ENCODE measurements at places on chromosomes 4 and X.
A peak's percentile ranks its signal among the peaks of the same experiment; 100 is the strongest.

DNA sequence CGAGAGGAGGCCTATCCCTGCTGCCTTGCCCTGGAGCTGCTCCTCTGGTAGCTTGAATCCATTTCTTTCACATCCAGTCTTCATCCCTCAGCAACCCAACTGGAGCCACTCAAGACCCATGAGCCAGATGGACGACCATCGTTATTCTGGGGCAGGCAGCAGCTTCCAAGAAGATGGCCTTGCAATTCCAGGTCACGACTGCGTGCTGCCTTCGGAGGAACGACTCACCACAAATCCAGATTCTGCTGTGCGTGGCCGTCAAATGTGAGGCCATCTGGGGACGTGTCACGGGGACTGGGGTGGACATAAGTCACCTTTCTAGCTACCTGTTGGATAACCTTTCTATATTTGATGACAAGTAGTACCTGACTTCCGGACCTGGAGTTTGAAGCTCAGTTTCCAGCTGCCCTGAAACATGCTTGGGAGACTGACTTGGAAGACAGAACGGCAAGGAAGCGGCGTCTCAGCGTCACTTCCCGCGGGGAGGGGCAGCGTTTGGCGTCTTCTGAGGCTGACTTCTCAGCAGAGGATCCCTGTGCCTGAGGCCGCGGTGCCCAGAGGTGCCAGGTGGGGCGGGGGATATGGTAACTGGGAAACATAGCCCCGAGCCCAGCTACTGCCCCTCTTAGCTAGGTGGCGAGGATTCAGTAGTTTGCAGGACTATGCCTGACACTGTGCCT lies 11.7 kb upstream of the TMEM271 start:
- DNase-seq: no peak

DNA sequence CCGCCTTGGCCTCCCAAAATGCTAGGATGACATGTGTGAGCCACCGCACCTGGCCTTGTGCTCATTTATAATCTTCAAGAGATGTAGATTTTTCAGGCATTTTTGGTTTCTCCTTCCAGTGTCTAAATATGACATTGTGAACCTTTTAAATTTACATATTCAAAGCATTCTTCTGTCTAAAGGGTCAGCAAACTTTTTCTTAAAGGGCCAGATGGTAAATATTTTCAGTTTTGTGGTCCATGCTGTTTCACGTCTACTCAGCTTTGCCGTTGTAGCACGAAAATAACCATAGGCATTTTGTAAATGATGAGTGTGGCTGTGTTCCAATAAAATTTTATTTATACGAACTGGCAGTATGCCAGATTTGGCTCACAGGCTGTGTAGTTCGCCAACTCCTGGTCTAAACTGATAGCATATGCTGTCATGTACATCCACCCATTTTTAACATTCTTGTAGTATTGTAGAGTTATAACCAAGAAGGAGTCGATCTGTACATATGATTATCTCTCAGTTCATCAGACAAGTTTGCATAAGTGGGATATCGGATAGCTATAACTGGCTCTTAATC lies 12.7 kb upstream of the GCNA start:
- no peak for DNase-seq

DNA sequence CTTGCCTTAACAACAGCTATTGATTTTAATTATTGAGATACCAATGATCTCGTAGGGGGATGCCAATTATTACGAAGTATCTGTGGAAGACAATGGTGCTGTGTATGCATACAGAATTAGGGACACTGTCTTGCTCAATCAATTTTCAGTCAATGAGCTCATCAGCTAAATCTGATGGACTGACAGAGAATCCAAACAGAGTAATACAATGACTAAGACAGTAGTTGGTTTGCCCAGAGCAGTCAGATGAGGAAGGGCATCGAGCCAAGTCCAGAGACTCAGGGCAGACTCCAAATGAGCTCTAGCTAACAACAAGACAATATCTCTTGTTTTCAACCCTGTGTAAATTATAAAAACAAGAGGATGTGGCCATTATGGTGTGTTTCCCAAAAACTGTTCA lies 14.7 kb upstream of the GSX2 start:
- DNase-seq: no peak

DNA sequence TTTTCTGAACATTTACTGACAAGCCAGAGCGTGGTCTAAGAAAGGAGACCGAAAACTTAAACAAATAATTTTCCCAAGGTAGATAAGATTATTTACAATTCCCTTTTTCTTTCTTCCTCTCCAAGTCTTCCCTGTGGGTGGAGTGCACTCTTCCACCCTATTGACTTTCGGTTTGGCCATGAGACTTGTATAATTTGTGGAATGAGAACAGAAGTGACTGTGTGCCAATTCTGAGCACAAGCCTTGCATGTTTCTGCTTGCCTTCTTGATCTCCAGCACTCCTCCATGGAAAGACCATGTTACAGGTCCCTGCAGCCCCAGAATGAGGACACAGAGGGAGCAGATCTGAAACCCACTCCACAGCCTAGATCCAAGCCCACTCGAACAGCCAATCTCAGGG lies 150.0 kb upstream of the HPGD start:
- no peak for DNase-seq

- DNase-seq: peak; percentile 0
These were observed 850.9 kb downstream of the FAM133A start for GRCh38 chrX:94524867-94525266.

DNA sequence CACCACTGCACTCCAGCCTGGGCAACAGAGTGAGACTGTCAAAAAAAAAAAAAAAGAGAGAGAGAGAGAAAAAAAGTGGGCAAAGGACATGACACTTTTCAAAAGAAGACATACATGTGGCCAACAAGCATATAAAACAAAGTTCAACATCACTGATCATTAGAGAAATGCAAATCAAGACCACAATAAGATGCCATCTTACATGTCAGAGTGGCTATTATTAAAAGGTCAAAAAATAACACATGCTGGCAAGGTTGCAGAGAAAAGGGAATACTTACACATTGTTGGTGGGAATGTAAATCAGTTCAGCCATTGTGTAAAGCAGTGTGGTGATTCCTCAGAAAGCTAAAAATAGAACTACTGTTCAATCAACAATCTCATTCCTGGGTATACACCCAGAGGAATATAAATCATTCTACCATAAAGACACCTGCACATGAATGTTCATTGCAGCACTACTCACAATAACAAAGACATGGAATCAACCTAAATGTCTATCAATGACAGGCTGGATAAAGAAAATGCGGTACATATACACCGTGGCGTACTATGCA lies 94.9 kb upstream of the TRIM2 start:
- DNase-seq: no peak

GRCh38 chr4:148445071-148445859 lies 3.1 kb upstream of the NR3C2 start:
- DNase-seq: peak; percentile 61

- DNase-seq: no peak
These were observed 2.6 kb upstream of the DTHD1 start for GRCh38 chr4:36278789-36279188.

- no peak for DNase-seq
These were observed 11.1 kb downstream of the UBE2NL start for GRCh38 chrX:143894938-143895337.

DNA sequence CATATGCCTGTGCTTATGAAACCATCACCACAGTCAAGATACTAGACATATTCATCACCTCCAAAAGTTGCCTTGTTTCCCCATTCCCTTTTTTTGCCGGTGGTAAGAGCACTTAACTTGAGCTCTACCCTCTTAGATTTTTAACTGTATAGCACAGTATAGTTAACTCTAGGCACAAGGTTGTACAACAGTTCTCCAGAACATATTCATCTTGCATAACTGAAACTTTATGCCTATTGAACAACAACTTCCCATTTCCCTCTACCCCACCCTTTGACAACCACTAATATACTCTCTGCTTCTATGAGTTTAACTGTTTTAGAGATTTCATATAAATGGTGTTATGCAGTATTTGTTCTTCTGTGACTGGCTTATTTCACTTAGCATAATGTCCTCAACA lies 119.3 kb downstream of the ASB9 start:
- DNase-seq: no peak

- peak; percentile 4 for DNase-seq
These were observed 224.7 kb upstream of the PPP1R2C start for GRCh38 chrX:43002526-43003203.

DNA sequence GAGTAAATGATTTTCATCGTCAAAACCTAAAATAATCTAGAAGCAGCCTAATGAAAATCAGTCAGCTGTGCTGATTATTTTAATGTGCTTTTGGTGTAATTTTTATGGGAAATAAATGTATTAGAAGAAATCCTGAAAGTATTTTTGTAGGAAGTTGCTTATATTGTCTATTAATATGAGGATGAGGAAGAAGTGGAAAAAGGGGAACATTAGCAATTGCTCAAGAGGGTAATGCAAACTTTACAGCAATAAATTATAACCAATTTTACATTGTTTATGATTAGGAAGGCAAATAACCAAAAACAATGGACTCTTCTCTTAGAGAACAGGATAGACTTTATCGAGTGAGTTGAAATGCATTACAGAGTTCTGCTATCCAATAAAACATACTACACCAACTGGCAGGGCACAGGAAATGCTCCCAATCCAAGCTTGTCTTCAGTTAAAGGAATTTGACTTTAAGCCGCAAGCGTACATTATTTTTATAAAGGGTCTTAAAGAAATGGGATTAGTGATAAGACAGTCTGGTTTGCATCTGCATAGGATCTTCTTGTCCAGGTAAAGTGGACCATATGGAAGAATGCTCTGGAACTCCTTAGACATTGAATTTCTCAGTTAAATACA lies 374.8 kb downstream of the PDGFC start:
- DNase-seq: no peak

DNA sequence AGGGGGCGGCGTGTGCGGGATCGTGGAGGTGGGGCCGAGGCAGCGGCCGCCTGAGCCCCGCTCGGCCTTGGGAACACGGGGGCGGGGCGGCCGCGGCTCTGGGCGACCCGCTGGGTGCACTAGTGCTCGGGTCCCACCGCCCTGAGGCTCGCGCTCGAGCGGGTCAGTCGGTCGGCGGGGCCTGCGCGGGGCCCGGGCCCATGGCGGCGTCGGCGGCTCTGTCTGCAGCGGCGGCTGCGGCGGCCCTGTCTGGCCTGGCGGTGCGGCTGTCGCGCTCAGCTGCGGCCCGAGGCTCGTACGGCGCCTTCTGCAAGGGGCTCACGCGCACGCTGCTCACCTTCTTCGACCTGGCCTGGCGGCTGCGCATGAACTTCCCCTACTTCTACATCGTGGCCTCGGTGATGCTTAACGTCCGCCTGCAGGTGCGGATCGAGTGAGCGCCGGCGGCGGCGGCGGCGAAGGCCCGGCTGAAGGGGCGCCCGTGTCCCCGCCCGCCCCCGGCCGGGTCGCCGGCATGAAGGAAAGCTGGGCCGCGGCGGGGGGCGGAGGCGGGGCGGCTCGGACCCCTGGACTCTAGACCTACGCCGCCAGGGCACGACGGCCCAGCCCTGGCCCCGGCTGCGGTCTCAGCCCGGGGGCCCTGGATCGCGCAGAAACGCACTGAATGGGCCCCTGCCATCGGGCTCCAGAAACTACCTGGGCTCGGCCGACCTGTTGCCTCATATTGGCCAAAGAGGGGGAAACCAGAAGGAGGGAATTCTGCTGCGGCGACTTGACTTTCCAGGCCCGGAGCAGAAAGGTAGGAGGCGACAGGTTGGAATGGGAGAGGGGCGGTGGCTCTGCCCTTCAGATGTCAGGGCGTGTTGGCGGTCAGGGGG lies at the start of gene SMIM10L2A:
SMIM10L2A (plus strand) TSS at position 13 of the 878 bp plus-strand sequence; CDS start at position 201, 188 bp downstream.
- no peak for DNase-seq

- no peak for DNase-seq
These were observed 12.7 kb upstream of the CXCL6 start for GRCh38 chr4:73823760-73824159.

DNA sequence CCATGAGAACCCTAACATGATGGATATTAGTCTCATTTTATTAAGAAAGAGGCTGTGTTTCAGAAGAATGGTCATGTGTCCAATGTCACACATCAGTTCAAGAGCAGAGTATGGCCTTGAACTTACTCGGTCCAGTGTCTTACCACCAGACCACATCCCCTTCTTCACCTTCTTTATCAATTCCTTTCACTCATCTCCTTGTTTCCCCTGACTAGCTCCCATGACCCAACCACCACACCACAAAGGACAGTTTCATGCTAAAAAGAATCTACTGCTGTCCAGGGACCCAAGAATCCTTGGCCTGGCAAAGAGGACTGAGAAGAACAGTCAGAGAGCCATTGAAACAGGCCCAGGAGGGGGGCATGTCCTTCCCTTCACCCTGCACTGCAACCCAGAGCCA lies 33.6 kb upstream of the MSN start:
- DNase-seq: no peak

- DNase-seq: no peak
These were observed 28.2 kb upstream of the TCEAL4 start for GRCh38 chrX:103556963-103557612.

DNA sequence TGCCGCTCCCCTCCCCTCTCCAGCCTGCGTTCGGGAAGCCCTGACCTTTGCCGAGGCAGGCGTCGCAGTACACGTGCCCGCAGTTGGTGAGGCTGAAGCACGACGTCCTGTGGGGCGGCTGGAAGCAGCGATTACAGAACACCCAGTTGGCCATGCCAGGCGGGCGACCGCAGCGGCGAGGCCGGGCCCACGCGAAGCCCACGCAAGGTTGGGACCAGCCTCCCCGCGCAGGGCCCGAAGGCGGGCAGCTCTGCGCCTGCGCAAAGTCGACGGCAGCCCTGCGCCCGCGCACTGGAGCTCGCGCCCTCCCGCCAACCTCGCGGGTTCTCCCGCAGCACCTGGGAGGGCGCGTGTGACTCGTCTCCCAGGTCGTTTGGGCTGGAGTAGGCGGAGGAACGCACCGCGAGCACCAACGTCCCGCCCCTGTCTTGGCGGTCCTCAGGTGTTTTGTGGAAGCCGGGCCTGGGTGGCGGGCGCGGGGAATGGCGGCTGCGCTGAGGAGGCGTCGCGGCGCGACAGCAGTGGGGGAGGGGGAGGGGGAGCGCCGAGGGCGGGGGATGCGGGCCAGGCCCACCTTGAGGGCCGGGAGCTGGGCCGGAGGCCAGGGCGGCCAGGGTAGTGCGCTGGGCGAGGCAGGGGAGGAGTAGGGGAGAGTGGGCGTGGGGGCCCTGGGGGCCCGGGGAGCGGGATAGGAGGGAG lies at the start of gene RNF212:
RNF212 (minus strand) TSS at position 254 of the 699 bp plus-strand sequence; CDS start at position 154, 100 bp downstream.
- DNase-seq: no peak

DNA sequence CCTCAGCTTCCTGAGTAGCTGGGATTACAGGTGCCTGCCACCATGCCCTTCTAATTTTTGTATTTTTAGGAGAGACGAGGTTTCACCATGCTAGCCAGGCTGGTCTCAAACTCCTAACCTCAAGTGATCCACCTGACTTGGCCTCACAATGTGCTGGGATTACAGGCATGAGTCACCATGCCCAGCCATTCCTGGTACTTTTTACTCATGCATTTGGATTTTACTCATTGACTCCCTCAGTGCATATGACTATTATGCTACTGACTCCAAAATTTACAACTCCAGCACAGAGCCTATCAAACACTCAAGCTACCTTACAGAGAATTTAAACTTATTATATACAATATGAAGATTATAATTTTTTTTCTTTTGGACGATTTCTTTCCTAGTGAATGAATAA lies 199.9 kb downstream of the CXXC4 start:
- no peak for DNase-seq

Data from GM20000 (cell line).